Stimulated activated CD8-positive, alpha-beta memory T cell treated with anti-CD3 and anti-CD28 coated beads, Interleukin-4, amount 100 ng/mL, for 1 hour (primary cell): ENCODE measurements at places on chromosomes 2 and 18.

GRCh38 chr2:114714313-114714712 lies 271.9 kb downstream of the DPP10 start:
- DNase-seq: no peak

DNA sequence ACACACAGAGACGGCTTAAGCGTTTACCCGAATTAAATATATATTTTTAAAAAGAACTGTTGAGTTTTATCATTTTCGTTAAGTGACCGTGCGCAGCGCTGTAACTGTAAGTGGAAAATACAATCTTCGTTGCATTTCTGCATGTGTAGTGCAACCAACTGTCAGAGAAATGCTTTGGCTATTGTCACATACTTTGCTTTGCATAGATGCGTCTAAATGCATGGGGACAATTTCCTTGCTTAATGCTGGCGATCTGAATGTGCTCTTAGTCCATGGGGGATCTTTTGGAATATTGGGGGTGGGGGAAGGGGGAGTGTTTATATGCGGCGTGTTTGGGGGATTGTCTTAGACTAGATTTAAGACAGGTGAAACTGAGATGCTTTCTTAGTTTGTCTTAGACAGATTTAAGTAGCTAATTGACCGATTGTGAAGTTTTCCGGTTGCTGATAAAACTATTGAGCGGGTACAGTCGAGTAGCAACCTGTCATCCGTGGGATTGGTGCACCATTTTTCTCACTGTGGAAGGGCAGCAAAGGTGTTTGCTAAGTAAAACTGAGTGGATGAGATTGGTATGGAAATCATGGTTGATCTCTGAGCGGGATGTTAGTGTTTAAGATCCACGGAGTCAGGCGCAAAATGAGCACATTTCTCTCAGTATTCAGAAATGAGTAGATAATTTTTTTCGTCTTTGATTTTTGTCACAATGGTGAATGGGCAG lies 476 bp downstream of the VSNL1 start:
- DNase-seq: no peak

GRCh38 chr2:232339121-232340081 lies 39.1 kb upstream of the ALPP start:
- no peak for DNase-seq

DNA sequence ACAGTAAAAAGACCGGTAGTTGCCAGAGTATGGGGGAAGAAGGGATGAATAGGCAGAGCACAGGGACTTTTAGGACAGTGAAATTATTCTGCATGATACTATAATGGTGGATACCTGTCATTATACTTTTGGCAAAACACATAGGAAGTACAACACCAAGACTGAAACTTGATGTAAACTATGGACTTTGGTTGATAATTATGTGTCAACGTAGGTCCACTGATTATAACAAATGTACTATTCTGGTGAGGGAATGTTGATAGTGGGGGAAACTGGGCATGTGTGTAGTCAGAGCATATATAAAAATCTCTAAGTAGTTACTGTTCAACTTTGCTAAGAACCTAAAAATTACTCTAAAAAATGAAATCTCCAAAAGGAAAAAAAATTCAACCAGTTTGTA lies 629.7 kb downstream of the CCDC85A start:
- DNase-seq: no peak

GRCh38 chr2:71082402-71083252 lies 14.2 kb downstream of the NAGK start:
- no peak for DNase-seq

DNA sequence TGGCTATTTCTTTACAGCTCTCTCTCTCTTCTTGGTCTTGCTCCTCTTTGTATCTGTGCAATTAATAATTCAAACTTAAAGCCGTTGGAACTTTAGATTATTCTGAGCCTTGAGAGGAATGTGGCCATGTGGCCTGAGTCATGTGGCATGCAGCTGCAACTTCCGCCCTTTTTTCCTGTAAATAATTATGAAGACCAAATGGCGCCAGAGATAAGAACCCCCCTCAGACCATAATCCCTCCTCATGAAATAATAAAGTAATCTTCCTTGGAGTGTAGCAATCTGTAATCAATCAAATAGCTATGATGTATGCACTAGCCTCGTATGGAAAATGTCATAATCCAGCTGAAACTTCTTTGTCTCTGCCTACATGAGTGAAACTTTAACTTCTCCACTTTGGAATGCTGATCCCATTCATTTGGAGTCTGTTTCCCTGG lies 13.5 kb upstream of the TWSG1 start:
- DNase-seq: no peak

DNA sequence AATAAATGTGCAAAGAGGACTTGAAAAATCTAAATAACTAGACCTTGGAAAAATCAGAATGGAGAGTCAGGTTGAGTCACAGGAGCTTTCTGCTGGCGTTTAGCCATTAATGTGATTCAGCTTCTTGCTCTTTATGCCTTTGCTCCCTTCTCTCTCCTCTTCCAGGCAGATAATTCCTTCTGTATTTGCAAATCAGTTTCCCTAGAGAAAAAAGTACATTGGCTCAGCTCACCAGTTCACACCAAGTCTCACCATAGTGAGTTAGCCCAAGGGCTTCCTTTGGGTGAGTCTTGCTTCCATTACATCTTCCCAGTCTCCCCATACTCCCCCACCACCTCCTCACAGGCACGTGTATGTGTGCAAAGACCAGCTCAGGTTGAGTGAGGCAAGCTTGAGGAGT lies 73.6 kb downstream of the CYBRD1 start:
- DNase-seq: no peak

DNA sequence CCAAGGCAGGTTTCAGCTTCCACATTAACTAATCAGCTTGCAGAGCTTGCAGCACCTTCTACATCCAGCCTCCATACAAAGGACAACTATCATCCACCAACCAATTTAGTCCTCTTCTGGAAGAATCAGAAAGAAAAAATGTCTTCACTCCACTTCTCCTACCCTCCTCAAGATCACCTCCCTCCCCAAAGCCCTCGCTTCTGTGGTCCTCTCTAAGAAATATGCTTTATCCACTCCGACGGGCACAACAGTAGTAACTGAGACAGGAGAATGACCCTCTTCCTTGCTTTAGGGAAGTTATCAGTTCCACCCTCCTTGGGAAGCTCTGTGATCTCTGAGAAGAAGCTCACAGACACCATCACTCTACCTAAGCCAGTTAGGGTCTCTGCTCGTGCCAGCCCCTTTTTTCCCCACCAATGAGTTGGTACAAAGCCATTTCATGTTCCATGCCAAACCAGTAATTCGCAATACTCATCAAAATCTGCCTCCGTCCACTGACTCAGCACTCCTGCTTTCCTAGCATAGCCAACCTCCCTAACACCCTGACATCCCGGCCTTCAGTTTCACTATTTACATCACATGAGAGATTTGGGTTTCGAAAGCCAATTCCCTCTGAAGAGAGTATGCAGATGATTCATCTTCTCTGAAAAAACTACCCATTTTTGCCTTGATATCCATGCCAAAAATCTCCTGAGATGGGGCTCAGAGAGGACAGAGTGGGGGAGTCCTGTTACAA lies 114.1 kb upstream of the PKDCC start:
- no peak for DNase-seq

DNA sequence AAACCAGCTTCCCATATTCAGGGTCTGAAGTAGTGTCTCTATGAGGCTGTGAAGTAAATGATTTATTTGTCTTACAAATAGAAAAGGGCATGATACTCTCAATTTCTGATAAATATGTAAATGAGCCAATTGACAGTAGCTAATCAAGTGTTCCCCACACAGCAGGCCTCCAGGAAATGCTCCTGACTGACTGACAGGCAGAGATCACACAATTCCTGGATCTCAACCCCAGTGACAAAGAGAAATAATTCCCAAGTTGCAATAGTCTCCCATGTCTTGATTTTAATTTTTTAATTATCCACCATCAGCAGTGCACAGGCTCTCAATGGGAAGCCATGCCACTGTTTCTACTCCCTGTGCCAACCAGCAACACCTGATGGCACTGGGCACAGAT lies 390.4 kb downstream of the SOX11 start:
- DNase-seq: no peak

GRCh38 chr2:29723255-29724001 lies 198.0 kb downstream of the ALK start:
- DNase-seq: no peak

DNA sequence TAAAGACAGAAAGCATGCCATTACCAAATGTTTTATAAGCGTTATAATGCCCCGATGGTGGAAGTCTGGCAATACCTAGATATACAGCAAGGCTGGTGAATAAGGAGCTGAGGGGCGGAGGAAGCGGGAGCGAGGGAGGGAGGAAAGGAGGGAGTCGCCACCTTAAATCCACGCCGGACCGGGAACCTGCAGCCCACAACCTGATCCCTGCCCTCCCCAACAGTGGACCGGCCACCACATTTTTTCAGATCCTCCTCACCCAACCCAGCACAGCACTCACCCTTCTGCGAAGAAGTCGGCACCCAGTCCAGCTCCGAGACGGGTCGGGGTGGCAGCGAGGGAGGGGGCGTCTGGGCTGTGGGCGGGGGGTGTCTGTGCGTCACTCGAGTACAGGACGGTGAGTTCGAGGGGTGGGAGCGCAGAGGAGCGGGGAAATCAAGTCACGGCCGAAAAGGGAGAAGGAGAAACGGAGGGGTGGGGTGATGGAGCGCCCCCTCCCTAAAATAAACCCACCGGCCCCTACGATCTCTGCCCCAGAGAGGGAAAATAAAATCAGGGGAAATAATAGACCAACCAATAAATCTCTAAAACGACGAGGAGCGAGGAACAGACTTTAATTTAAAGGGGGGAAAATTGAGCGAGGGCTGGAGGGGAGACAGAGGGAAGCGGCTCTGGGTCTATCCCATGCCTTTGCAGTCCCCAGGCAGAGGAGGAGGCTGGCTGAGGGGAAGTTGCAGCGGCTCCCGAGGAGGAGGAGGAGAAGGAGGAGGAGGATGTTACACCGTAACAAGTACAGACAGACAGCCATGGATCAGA lies 96.5 kb upstream of the SERTAD2 start:
- no peak for DNase-seq

DNA sequence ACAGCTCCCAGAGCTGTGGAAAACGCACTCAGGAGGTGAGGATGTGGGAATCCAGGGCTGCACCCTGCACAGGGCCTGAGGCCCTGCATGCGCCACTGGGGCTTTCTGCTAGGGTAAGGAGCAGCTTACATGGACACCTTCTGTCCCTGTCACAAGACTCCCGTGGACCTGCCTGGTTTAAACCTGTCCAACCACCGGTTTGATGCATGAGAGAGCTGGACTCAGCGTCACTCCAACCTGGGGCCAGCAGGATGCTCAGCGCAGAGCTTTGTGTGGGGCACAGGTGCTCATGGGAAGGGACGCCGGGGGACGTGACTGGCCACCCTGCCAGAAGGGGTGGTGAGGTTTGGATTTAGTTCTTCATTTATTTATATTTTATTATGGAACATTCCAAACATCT lies 24.2 kb downstream of the SNORC start:
- DNase-seq: no peak

DNA sequence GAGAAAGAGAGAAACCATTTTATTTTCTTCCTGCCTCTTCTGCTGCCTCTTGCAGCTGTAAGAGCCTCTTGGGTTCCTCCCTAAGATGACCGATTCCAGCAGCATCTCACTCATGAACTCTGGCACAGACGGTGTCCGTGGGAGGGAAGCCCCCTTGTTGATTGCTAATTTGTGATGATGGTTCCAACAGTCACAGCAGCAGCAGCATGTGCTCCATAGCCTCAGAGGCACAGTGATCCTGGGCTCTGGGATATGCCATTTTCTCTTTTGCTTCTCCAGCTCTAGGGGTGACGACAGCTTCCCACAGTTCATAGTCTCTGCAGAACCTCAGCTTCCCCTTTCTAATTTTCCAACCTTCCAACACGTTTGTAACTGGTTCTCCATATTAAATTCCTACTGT lies 324.2 kb upstream of the HS6ST1 start:
- no peak for DNase-seq
